ENCODE measurements at places on chromosomes 16 and 17. TPM values are rescaled to one million over a fixed set of nuclear protein-coding genes. Genes with fewer than 3 reads are reported as not detected.

- no peaks in the 10 kb centered on the region for H3K4me1 ChIP-seq
- H3K27ac ChIP-seq: no peak overlapping the region
- H3K27me3 ChIP-seq: no peaks in the 10 kb centered on the region
Measured at GRCh38 chr16:9035996-9036395, 55.4 kb upstream of the HAPSTR1 start.

DNA sequence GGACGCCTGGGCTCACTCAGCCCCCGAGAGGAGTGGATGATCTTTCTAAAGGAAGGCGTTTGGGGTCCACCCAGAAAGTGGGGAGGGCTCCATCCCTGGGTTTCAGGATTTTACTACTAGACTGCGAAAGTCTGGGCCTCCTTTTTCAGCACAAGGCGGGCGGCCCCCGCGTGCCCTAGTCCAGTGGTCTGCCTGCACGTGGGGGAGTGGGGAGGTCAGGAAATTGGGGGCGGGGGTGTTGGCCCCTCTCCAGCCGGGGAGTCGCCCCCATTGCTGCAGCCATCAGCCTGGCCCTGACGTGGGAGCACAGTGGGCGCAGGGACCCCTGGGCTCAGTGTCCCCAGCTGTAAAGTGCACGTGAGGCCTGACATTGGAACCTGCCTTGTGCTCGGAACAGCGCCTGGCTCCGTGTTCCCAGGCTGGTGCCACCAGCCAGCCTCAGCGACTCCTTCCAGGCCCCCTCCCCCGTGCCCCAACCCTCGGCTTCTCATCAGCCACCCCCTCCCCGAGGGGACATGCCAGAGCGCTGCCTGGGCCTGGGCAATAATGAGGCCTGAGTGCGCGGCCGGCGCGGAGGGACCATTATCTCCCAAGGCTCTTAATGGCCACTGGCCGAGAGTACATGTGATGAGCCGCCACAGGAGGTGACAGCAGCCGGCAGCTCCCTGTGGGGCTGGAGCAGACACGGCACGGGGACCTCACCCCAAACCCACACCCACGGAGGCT is 2.4 kb upstream of the C1QTNF8 start:
- H3K36me3 ChIP-seq: no peaks in the 10 kb centered on the region
- H3K4me3 ChIP-seq: no peak overlapping the region
- no peak for DNase-seq

GRCh38 chr17:9512323-9513168 is 63.1 kb downstream of the STX8 start:
- no peaks in the 10 kb centered on the region for H3K4me1 ChIP-seq
- no peak overlapping the region for H3K27ac ChIP-seq
- no peak for DNase-seq

- no peak overlapping the region for H3K27ac ChIP-seq
- H3K36me3 ChIP-seq: no peaks in the 10 kb centered on the region
- no peaks in the 10 kb centered on the region for H3K4me1 ChIP-seq
- no peak overlapping the region for H3K4me3 ChIP-seq
Measured at GRCh38 chr17:77734371-77735080, 224.0 kb upstream of the TNRC6C start.

DNA sequence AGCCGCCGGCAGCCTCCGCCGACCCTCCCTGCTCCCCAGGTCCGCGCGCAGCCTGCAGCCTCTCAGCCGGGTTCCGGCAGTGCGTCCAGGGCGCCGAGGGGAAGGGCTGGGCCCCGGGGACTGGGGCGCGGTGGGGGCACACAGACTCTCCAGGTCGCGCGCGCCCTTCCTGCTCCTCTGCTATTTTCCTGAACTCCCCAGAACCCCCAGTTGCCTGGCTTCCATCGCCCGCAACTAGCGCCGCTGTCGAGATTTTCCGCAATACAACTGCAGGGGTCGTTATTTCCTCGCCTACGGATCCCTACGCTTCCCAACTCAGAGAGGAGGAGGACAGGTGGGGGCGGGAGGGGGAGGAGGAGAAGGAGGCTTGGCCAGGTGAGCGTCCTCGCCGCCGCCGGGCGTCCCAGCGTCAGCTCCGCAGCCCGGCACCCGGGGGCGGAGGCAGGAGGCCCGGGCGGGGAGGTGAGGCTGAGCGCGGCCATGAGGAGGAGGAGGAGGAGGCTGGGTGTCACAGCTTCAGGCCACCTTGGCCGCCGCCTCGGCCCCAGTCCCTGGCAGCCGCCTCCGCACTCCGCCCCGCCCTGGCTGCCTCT is at the start of gene CA10:
Gene CA10 (minus strand): TSS at position 265 of the 593 bp plus-strand sequence.
- H3K27ac ChIP-seq: no peak within 1 kb of the TSS
- no peak within 1 kb of the TSS for H3K4me3 ChIP-seq
- H3K4me1 ChIP-seq: peaks cover 11% of the 10 kb centered on the region
- no peak for DNase-seq
- H3K36me3 ChIP-seq: no peaks in the 10 kb centered on the region

GRCh38 chr16:30567991-30568638 is 3.4 kb downstream of the ZNF688 start:
- H3K4me3 ChIP-seq: no peak overlapping the region
- peaks cover 11% of the 10 kb centered on the region for H3K4me1 ChIP-seq
- H3K27me3 ChIP-seq: no peaks in the 10 kb centered on the region
- DNase-seq: no peak

DNA sequence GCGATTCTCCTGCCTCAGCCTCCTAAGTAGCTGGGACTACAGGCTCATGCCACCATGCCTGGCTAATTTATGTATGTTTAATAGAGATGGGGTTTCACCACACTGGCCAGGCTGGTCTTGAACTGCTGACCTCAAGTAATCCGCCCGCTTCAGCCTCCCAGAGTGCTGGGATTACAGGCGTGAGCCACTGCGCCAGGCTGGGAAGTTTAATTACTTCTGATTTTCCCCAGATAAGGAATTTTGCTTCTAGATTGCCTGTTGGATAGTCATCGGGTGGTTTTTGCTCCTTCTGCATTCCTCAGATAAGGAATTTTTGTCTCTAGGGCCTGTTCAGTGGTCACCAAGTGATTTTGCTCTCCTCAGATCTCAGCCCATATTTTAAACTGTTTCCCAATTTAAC is 112.5 kb downstream of the MAP2K4 start:
- no peak for DNase-seq
- H3K27ac ChIP-seq: no peak overlapping the region
- no peaks in the 10 kb centered on the region for H3K4me1 ChIP-seq
- no peak overlapping the region for H3K4me3 ChIP-seq
- H3K36me3 ChIP-seq: no peaks in the 10 kb centered on the region

DNA sequence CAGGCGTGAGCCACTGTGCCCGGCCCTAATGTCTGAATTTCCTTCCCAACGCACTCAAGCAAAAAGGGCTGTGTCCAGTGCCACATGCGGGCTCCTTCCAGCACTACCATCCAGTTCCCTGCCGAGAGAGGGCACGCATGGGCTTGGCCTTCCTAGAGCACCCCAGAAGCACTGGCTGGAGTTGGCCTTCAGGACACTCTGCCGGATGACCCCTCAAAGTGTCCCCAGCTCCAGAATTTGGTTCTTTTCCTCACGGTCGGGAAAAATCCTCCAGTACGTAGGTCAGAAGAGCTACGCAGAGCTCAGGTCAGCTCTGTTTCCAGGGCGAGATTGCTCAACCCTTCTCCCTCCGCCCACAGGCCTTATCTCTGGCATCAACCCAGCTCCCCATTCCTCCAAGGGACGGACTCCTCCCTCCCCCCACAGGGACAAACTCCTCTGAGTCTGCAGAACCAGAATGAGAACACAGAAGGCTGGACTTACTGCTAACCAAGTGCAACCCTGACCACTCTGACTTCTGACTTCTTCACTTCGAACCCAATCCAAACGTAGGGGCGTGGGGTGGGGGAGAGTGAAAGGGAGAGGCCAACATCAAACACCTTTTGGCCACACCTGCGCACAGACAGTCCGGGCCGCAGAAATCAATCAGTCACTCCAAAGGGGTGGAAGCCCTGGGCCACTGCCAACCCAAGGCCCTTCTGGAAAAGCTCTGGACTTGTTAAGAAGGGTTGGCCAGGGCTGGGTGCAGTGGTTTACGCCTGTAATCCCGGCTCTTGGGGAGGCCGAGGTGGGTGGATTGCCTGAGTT is 3.6 kb downstream of the CDC42EP4 start:
- H3K27ac ChIP-seq: peak overlapping the region; percentile 92
- peaks cover 28% of the 10 kb centered on the region for H3K4me1 ChIP-seq
- no peaks in the 10 kb centered on the region for H3K27me3 ChIP-seq
- H3K36me3 ChIP-seq: no peaks in the 10 kb centered on the region
- H3K4me3 ChIP-seq: peak overlapping the region; percentile 83

DNA sequence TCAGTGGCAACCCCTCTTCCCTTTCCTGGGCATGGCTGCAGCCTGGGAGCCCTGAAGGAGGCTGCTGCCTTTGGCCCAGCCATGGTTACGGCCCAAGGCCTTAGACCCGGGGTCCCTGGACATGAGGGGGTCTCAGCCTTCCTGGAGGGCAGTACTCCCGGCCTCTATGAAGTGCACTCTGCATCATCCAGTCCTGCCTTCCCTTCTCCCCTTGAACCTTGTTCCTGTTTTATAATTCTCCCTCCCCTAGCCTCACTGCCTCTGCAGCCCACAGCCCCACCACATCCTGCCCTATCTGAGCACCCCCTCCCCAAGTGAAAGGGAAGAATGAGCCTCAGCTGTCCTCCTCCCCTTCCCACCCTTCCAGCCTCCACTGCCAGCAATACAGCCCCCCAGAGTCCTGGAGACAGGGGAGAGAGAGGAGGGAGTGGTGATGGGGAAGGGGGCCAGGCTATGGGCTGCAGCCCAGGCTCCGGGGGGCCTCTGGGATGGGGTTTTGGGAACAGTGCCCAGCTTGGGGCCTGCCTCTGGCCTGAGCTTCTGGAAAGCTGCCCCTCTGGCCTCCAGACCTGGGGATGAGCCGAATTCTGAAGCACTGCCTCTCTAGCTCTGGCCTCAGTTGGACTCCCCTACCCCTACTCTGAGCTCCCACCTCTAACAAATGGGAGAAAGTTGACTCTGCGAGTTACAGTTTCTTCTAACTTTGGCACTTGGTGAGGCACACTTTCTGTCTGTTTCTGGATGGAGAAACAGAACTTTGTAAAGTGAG is 7.6 kb downstream of the CCR7 start:
- no peak overlapping the region for H3K4me3 ChIP-seq
- DNase-seq: peak; percentile 31
- peak overlapping the region; percentile 41 for H3K27ac ChIP-seq
- H3K4me1 ChIP-seq: no peaks in the 10 kb centered on the region
- no peaks in the 10 kb centered on the region for H3K27me3 ChIP-seq

DNA sequence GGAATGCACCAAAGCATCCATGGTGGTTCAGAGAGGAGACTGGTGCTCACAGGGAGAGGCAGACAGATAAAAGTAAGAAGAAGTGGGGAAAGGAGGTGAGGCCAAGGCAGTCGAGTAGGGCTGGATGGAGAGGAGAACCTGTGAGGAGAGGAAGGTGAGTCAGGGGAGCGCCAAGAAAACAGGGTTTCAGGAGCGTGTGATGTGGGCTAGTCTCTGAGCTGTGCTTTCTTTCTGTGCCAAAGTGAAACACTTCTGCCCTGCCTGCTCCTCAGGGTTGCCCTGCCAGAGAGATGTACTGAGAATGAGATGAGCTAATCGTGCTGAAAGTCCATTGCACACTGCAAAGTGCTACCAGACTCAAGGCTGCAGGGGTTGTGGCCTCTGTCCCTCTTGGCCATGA is 310.7 kb upstream of the CCL2 start:
- no peaks in the 10 kb centered on the region for H3K4me1 ChIP-seq
- no peak overlapping the region for H3K27ac ChIP-seq
- H3K4me3 ChIP-seq: no peak overlapping the region

- no peak overlapping the region for H3K4me3 ChIP-seq
- no peak overlapping the region for H3K27ac ChIP-seq
- no peaks in the 10 kb centered on the region for H3K27me3 ChIP-seq
- H3K4me1 ChIP-seq: peaks cover 14% of the 10 kb centered on the region
- no peak for DNase-seq
- H3K36me3 ChIP-seq: no peaks in the 10 kb centered on the region
Measured at GRCh38 chr17:39639043-39639442, 2.1 kb downstream of the STARD3 start.

GRCh38 chr17:46045639-46046038 is 46.6 kb downstream of the STH start:
- no peaks in the 10 kb centered on the region for H3K27me3 ChIP-seq
- peaks cover 66% of the 10 kb centered on the region for H3K4me1 ChIP-seq
- no peak overlapping the region for H3K27ac ChIP-seq
- no peak for DNase-seq
- H3K4me3 ChIP-seq: no peak overlapping the region

DNA sequence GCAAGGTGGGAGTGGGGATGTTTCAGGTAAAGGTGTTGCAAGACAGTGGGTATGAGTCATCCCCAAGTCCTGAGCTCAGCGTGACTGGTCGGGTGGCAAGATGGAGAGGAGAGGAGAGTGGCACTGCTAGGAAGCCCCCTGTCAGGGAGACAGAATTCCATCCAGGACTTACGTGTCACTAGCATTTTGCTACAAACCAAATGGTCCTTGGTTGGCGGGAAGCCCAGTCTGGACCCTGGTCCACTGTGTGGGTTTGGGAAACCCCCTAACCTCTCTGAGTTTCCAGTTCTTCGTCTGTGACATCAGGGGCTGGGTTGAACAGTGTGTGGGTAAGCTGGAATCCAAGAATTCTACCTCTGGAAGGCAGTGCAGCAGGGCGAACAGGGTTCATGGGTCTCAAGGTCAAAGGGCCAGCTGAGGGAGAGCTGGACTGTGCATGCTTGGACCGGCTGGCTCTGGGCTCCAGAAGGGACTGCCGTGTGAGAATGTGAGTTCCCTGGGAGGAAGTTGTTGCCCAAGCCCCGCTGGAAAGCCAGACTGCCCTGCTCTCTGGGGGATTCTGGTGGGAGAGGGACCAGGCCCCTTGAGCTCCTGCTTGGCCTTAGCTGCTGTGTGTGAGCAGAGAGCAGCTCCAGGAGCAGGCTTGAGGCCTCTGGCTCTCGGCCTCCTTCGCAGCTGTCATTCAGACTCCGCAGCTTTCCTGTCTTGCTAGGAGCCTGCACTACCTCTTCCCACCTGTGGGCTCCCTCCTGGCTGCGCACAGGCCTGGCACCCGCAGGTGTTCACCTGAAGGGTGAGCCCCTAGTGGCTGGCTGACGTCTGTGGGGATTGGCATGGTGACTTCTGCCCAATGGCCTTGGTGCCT is 84.6 kb downstream of the NT5M start:
- DNase-seq: peak; percentile 90
- H3K27me3 ChIP-seq: no peaks in the 10 kb centered on the region
- H3K27ac ChIP-seq: peak overlapping the region; percentile 40
- no peak overlapping the region for H3K4me3 ChIP-seq

DNA sequence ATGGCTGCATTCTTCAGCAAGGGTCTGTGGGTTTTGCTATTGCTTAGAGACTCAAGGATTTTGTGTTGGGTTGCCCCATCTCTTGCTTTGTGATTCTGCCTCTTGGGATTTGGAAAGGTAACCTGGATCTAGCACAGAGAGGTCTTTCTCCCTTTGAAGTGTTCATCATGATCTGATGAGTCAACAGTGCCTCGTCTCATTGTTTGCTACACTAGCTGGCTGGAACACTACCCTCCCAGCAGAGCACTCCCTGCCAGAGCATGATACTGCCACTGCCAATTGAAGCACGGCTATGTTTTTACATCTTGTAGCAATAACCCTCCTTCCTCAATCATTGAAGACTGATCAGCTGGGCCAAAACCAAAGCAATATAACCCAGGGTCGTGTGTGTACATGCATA is 361.0 kb downstream of the CDH13 start:
- H3K27ac ChIP-seq: no peak overlapping the region
- no peaks in the 10 kb centered on the region for H3K27me3 ChIP-seq
- H3K4me1 ChIP-seq: no peaks in the 10 kb centered on the region
- no peak for DNase-seq
- H3K4me3 ChIP-seq: no peak overlapping the region

Gene CD300C
- total RNA-seq: 0.95 TPM

Gene POLR3K
- 4.2 TPM for total RNA-seq

Gene NPIPA8
- total RNA-seq: not detected
